ENCODE measurements at places on chromosomes 12 and 14. TPM values are rescaled to one million over a fixed set of nuclear protein-coding genes. Genes with fewer than 3 reads are reported as not detected.

GRIP1 gene
- total RNA-seq: 0.07 TPM

LAG3 gene
- 0.14 TPM for total RNA-seq

DCP1B gene
- total RNA-seq: 12.8 TPM

GLIPR1 gene
- total RNA-seq: 55.2 TPM

WNT5B gene
- total RNA-seq: 0.53 TPM

KLRC1 gene
- not detected for total RNA-seq

VWF gene
- total RNA-seq: 1,119 TPM

TMCC3 gene
- 36.4 TPM for total RNA-seq

NOPCHAP1 gene
- total RNA-seq: 10.9 TPM

MYO1H gene
- total RNA-seq: not detected

Measured in thoracic aorta endothelial cell (primary cell).